CD4-positive, alpha-beta T cell treated with Interleukin-15 for 4 hours (primary cell): ENCODE measurements at places on chromosomes 12 and 14.

DNA sequence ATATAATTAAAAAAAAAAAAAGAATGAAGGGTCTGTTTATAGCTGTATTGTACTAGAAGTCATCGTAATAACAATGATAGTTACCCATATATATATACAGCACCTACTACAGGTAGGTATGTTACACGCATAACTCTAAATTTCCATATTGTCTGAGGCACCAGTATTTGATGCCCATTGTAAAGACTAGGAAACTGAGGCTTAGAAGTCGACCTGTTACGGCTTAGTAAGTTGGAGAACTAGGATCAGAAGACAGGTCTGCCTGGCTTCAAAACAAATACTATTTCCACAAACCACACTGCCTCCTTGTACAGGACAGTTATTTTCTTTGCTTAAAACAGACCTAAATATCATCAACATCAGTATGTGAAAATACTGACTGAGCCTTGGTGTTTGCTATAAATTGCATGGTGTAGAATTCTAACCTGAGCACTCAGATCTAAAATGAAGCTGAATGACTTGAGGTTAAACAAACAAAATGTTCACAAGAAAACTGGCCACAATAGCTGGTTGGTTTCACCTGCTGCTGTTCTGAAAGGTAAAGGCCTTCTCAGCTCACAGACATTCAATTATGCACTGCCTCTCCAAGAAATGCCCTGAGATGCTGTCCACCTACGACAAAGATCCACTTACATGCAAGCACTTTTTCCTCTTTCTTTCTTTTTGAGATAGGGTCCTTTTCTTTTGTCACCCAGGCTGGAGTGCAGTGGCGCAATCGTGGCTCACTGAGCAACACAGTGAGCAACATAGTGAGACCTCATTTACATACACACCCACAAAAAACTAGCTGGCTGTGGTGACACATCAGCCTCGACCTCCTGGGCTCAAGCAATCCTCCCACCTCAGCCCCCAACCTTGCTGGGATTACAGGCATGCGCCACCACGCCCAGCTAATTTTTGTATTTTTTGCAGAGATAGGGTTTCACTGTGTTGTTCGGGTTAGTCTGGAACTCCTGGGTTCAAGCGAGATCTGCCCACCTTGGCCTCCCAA lies 35.7 kb downstream of the SSH1 start:
- DNase-seq = no peak

DNA sequence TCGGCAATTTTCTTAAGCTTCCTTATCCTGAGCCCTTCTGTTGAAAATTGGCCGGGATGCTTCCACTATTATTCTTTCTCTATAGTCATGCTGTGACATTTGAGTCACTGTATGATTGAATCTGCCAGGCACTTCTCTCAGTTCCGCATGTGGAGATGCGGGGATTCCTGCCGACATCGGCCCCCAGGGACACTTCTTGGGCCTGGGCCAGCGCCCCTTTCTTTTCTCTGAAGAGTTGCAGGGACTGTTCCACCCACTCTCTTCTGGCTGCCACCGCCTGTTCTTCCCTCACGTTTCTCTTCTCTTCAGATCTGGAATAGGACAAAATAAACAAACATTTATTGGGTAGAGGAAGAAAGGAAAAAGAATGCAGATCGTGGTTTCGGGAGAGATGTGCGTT lies 310.1 kb downstream of the ETNK1 start:
- DNase-seq = no peak

DNA sequence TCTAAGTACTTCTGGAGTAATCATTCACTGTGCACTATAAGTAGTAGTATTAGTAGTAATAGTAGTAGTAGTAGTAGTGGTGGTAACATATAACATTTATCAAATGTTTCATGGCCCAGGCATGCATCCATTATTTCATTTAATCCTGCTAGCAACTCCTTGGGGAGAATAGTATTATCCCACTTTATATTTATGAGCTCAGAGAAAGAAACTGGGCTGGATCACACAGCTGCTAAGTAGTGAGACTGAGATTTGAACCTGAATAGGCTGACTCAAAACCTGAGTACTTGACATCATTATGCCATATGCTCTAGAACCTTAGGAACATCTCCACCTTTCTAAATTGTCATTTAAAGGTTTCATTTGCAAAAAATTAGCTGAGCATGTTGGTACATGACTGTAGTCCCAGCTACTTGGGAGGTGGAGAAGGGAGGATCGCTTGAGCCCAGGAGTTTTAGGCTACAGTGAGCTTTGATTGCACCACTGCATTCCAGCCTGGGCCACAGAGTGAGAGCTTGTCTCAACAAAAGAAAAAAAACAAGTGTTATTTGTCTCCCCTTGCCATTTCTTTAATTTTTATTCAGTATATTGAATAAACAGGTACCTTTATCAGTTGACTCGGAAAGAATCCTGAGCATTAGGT lies 11.4 kb upstream of the NID2 start:
- no peak for DNase-seq

- no peak for DNase-seq
Observed at GRCh38 chr12:109654357-109654756, 59.3 kb upstream of the FAM222A start.

GRCh38 chr14:106442857-106443256 lies 916.5 kb downstream of the TMEM121 start:
- peak; percentile 14 for DNase-seq

- no peak for DNase-seq
Observed at GRCh38 chr12:106771425-106771824, 3.1 kb upstream of the RIC8B start.

DNA sequence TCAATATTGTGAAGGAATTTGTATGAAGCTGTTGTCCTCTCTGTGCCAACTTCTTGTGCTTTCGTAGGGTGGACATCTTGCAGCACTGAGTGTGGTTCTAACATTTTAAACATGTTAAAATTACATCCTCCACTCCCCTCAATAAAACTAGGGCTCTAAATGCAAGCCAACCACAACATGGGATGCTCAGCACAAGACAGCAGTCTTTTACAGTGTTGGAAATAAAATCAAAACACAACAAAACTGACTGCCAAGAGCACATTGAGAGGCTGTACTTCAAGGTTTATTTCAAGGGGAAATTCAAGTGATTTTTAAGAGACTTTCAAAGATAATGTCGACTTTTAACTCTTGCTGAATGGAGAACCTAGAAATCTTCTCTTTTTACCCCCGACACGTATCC lies 396.9 kb downstream of the TMTC2 start:
- DNase-seq = no peak

- DNase-seq = no peak
Observed at GRCh38 chr14:93116676-93117200, 1.0 kb upstream of the ITPK1 start.

- DNase-seq = no peak
Observed at GRCh38 chr14:104968541-104969401, 9.4 kb downstream of the AHNAK2 start.

- no peak for DNase-seq
Observed at GRCh38 chr12:121769831-121770301, 23.6 kb downstream of the RHOF start.

DNA sequence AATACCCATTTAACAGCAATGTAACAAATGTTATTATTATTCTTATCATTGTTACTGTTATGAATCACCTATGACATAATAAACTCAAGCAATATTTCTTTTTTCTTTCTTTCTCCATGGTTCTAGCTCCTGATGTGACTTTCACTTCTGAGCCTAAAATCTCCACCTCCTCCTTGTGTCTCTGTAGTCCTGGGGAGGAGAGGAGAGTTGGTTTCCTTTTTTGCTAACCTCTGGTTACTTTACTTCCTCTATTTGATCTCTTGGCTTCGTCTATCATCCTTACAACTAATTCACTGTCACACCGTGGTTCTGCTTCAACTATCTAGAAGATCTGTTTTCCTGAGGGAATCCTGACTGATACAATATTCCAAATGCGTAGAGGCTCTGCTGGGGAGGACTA lies 456.6 kb downstream of the VRK1 start:
- no peak for DNase-seq

- no peak for DNase-seq
Observed at GRCh38 chr14:52363961-52364360, 49.8 kb downstream of the PTGER2 start.

- DNase-seq = no peak
Observed at GRCh38 chr12:93203361-93203760, 174.4 kb upstream of the NUDT4 start.

DNA sequence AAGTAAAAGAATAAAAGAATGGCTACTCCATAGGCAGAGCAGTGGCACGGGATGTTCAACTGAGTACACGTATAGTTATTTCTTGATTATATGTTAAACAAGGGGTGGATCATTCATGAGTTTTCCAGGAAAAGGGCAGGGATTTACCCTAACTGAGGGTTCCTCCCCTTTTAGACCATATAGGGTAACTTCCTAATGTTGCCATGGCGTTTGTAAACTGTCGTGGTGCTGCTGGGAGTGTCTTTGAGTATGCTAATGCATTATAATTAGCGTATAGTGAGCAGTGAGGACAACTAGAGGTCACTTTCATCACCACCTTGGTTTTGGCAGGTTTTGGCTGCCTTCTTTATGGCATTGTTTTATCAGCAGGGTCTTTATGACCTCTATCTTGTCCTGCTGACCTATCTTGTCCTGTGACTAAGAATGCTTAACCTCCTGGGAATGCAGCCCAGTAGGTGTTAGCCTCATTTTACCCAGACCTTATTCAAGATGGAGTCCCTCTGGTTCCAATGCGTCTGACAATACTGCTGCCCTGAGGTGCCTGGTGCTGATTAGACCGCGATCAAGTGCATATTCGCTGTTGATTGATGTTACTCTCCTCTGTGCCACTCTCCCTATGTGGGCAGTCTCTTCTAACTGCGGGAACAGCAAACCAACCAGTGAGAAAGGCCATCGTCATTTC lies 67.6 kb upstream of the AMN1 start:
- DNase-seq = no peak

DNA sequence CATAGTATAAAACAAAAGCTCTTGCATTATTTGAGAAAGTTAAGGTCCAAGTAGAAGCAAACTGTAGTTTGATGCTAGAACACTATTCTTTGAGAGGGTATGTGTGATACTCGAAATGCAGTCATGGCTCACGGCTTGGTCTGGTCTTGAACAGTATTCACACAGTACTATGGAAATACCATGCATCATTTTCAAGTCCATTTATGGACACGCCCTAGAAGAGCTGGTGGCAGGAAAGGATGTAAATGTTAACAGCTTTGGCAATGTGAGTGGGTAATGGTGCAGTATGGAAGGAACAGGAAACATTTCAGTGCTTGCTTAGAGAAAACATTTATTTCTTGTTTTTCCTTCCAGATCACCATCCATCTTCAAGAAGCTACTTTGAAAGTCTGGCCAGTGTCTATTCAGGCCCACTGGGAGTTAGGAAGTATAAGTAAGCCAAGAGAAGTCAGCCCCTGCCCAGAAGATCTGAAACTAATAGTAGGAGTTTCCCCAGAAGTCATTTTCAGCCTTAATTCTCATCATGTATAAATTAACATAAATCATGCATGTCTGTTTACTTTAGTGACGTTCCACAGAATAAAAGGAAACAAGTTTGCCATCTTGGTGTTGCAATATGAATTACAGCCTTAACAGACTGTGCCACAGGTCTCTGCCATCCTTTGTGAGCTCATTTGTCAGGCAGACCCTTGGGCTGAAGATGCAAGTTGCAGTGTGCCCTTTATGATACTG lies 5.7 kb upstream of the AKAP5 start:
- DNase-seq = no peak

DNA sequence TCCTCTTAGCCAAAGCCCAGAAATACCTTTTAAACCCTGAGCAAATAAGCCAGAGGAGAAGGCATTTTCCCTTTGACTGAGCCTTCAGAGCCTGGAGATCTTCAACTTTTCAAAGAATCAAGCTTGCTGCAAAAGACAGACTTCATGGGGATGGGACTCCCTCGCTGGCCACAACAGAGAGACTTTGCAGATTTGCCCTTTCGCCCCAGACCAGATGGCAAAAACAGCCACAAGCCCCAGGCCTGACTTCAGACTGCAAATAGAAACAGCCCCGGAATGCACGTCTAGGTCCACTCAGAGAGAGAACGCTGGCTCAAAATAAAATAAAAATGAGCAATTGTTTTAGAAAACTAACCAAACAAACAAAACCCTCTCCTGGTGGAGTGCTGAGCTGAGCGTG lies 114.6 kb upstream of the MED13L start:
- no peak for DNase-seq

- no peak for DNase-seq
Observed at GRCh38 chr14:41839661-41840060, 233.0 kb downstream of the LRFN5 start.

DNA sequence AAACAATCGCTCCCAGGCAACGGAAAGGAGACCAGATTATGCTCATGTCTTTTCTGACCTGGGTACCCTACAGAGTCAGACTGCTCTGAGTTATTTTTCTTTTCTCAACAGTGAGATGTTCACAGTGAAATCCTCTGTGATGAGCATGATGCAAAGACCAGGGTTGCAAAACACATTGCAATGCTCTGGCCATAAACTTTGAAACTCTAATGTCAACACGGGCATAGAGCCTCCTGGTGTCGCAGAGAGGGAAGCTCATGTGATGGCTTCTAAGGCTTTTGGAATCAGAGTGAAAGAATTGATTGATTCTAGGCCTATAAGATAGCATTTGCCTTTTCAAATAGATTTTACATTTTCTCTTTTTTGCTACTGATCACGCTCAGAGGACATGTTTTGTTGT lies 193.4 kb downstream of the RASSF9 start:
- DNase-seq = no peak

DNA sequence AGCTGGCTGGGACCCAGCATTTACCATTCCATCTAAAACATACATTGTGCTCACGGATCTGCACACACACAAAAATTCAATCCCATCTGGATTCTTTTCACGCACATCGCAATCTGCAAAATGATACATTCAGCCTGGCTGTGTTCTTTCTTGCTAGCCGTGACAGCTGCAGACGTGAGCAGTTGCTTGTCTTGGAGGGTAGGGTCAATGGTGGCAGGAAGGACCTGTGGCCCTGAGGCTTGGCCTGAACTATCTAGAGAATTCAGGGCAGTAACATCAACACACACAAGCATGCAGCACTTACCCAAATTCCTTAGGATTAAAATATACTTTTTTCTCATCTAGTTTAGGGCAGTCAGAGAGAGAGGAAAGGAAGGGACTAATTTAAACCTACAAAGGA lies 72.0 kb downstream of the DICER1 start:
- no peak for DNase-seq

GRCh38 chr12:103824845-103825244 lies 16.2 kb downstream of the NT5DC3 start:
- no peak for DNase-seq

DNA sequence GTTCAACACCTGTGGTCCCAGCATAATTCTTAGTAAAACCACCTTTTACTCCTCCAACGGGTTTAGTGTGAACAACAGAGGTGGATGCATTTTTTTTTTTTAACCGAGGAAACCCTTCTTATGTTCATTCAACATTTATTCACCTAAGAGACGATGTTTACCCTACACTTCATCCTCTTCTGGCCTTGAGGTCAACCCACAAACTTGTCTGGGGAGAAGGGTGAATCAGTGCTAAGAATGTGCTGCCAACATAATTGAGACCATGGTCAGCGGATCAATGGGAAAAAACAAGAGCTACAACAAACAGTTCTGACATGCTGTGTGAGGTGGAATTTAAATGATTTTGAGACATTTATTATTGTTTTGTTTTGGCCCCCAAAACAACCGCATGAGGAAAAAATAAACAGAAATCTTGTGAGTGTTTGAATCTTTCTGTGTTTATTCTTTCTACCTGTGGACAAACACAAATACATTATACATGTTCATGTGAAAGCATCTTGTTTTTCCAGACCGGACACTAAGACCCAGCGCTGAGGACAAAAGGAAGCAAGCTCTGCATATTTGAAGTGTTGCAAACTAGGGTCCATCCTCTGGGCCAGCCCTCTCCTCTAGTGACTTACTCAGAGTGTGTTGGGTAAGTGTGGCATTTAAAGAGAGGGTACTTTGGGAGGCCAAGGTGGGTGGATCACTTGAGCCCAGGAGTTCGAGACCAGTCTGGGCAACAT lies 5.1 kb upstream of the USP30 start:
- no peak for DNase-seq
